Thoracic aorta (tissue), 2 donors: ENCODE measurements at places on chromosomes 5 and 9. TPM values are rescaled to one million over a fixed set of nuclear protein-coding genes. Genes with fewer than 3 reads are reported as not detected.

ACSL6 gene
- 1.6 TPM for total RNA-seq

NSG2 gene
- total RNA-seq = not detected

FYB1 gene
- total RNA-seq = 12.9 TPM

CTSV gene
- total RNA-seq = 0.27 TPM

ANXA1 gene
- total RNA-seq = 485 TPM

IL12B gene
- not detected for total RNA-seq

RLN2 gene
- total RNA-seq = not detected

ZBTB34 gene
- 9.9 TPM for total RNA-seq

CDC20B gene
- total RNA-seq = not detected

FOXD4L4 gene
- not detected for total RNA-seq

ENDOG gene
- total RNA-seq = 21.2 TPM

FAM151B gene
- total RNA-seq = 7.4 TPM

FBP1 gene
- 6.6 TPM for total RNA-seq

LCN15 gene
- not detected for total RNA-seq

IFNA8 gene
- not detected for total RNA-seq

PRRT1B gene
- not detected for total RNA-seq

PCSK5 gene
- 41.2 TPM for total RNA-seq

PITX1 gene
- not detected for total RNA-seq

AMBP gene
- total RNA-seq = not detected

APBA1 gene
- 9.5 TPM for total RNA-seq

NANS gene
- 73.1 TPM for total RNA-seq
